ENCODE measurements at places on chromosomes 1 and 21. TPM values are rescaled to one million over a fixed set of nuclear protein-coding genes. Genes with fewer than 3 reads are reported as not detected.

The OR2L3 gene
- total RNA-seq = not detected

The TAS1R1 gene
- not detected for total RNA-seq

The CFHR2 gene
- total RNA-seq = not detected

The INKA2 gene
- total RNA-seq = 1.9 TPM

The SLAMF7 gene
- total RNA-seq = 2.6 TPM

The ATP1A4 gene
- total RNA-seq = not detected

The CD55 gene
- total RNA-seq = 125 TPM

The OR2L13 gene
- total RNA-seq = not detected

The TEKT2 gene
- not detected for total RNA-seq

The RAB13 gene
- total RNA-seq = 159 TPM

The NPHS2 gene
- not detected for total RNA-seq

The CD101 gene
- total RNA-seq = 0.25 TPM

The LYST gene
- total RNA-seq = 5.8 TPM

The SMPDL3B gene
- total RNA-seq = 1.3 TPM

The C4BPB gene
- total RNA-seq = 2.0 TPM

The SERPINC1 gene
- total RNA-seq = 0.16 TPM

The C1orf87 gene
- not detected for total RNA-seq

The CFAP107 gene
- total RNA-seq = not detected

The RGS4 gene
- total RNA-seq = 0.08 TPM

The PDC gene
- total RNA-seq = not detected

The FAM177B gene
- total RNA-seq = not detected

The ZBTB8B gene
- not detected for total RNA-seq
